CD4-positive, alpha-beta memory T cell (primary cell): ENCODE measurements at places on chromosomes 5 and 9.

GRCh38 chr9:134962065-134962972 is 44.6 kb upstream of the FCN1 start:
- no peak for DNase-seq

- no peak for DNase-seq
Observed at GRCh38 chr5:75185763-75186162, 50.9 kb downstream of the ANKRD31 start.

DNA sequence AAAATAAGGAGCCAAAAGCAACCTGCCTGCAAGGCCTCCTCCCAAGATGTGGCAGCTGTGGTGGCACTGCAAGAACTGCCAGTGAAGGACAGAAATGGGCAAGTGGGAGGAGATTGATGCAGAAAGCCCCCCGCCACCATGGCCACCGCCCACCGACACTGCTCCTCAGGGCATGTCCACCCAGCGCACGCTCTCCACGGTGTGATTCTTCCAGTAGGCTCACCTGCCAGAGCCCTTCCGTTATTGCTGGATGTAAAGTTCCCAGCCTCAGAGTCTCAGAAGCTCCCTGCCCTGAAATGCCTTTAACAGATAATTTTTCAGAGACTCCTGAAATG is 155.2 kb upstream of the PHYKPL start:
- no peak for DNase-seq

- no peak for DNase-seq
Observed at GRCh38 chr5:175113947-175114346, 330.0 kb downstream of the DRD1 start.

DNA sequence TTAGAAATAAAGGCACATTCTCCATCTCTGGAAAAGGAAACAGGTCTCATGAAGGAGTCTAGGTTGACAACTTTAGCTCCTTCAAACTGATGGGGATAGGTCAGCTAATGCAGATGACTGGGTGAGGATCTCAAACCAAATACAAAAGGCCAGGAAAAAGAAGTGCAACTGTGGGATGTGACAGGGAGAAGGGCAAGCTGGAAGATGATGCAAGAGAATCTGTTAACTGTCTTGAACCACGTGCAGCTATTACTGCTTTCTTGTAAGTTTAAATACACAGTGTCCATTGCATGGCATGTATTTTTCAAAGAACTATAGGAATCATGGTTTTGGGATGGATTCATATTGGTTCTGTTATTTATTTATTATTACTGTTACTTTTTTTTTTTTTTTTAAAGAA is 331.8 kb downstream of the NDUFS4 start:
- DNase-seq = no peak

- no peak for DNase-seq
Observed at GRCh38 chr9:108162664-108163063, 673.1 kb upstream of the KLF4 start.

GRCh38 chr5:113505181-113505580 is 8.3 kb upstream of the YTHDC2 start:
- no peak for DNase-seq

- DNase-seq = no peak
Observed at GRCh38 chr5:37685816-37686215, 154.0 kb downstream of the GDNF start.

DNA sequence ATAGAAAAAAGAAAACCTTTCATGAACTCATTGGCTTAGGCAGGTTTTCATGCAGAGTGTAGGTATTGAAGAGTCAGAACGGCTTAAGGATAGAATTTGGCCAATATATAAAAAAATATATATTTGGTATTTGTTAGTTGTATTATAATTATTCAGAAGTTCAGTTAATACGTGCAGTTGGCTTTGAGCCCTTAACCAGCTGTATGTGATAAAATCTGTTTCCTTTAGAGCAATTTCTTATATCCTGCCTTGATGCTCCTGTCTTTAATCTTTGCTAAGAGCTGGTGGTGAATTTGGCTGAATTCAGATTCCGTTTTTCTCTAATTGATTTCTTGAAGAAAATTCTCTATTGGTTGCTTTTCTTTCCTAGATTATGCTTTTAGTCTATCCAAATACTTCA is 3.7 kb downstream of the ANXA1 start:
- DNase-seq = no peak

DNA sequence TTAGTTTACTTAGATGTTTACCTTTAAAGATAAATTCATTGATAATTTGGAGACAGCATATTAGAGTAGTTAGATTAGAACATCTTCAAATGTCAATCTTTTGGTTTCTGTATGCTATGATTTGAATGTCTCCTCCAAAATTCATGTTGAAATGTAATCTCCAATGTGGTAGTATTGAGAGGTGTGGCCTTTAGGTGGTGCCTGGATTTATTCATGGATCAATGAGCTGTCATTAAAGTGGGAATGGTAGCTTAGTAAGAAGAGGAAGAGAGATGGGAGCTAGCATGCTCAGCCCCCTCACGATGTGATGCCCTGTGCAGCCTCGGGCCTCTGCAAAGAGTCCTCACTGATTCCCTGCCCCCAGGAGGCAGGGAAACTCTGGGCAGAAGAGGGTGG is 133.6 kb upstream of the TUT7 start:
- DNase-seq = no peak

DNA sequence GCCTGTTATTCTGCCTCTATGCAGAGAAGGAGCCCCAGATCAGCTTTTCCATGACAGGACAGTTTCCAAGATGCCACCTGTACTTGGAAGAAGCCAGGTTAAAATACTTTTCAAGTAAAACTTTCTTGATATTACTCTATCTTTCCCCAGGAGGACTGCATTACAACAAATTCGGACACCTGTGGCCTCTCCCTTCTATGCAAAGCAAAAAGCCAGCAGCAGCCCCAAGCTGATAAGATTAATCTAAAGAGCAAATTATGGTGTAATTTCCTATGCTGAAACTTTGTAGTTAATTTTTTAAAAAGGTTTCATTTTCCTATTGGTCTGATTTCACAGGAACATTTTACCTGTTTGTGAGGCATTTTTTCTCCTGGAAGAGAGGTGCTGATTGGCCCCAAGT is 301 bp upstream of the IL4 start:
- DNase-seq = no peak

DNA sequence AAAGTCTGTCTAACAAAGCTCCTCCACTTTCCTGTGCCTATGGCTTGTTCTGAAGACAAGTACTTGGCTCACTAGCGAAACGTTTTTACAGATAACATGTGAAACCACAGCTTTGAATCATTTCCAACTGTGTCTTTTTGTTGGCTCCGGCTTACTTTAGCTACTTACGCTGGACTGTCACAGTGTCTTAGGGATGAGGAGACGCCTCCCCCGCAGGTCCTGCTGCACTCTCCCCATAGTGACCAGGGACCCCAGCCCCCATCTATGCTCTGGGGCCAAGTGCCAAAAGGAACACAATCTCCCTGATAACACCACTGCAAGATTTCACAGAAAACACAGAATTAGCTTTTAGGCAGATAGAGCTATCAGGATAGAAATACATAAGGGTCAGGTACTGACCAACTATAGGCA is 219.1 kb downstream of the ADAMTS6 start:
- DNase-seq = no peak

DNA sequence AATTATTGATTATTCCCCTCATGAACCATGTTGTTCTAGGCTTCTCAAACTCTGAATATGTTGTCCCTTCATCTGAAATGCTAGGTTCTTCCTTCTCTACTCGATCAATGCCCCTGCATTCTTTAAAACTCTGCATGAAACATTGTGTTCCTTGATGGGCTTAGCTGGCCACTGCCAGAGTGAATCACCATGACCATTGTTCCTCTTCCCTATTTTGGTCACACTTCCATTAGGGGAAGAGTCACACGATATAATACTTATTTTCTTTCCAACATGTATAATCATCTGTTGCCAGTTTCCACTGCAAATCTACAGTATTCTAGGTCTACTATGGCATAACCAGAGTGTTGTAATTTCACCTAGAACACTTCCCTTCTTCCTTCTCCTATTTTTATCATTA is 247.9 kb downstream of the TRPM3 start:
- DNase-seq = no peak

- DNase-seq = no peak
Observed at GRCh38 chr5:143888912-143889311, 77.0 kb downstream of the HMHB1 start.

DNA sequence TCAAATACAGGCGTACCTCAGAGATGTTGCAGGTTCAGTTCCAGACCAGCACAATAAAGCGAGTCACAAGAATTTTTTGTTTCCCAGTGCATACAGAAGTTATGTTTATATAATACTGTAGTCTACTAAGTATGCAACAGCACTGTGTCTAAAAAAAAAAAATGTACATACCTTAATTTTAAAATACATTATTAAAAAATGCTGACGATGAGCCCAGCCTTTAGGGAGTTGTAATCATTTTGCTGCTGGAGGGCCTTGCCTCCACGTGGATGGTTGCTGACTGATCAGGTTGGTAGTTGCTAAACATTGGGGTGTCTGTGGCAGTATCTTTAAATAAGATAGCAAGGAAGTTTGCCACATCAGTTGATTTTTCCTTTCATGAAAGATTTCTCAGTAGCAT is 48.3 kb downstream of the TTC1 start:
- DNase-seq = no peak

GRCh38 chr5:38793099-38793498 is 52.7 kb upstream of the OSMR start:
- no peak for DNase-seq

- DNase-seq = no peak
Observed at GRCh38 chr9:32387256-32387655, 2.8 kb downstream of the ACO1 start.

DNA sequence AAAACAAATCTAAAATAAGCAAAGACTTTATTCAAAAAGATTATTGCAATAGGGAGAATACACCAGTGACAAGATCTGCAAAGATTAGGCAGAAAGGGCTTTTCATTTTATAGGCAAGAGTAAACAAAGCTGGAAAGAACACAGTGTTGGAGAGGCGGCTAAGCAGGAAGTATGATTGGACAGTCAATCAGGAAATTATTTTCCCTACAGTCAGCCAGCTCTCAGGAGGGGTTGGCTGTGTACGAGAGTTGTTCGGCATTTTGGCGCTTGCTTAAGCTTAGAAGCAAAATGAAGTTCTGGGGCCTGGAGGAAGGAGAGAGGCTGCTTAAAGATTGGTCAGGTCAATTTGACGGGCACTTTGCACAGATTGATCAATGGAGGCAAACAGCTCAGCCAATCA is 1030.5 kb downstream of the TLE4 start:
- DNase-seq = no peak

- no peak for DNase-seq
Observed at GRCh38 chr5:113201715-113202114, 225.1 kb downstream of the DCP2 start.

DNA sequence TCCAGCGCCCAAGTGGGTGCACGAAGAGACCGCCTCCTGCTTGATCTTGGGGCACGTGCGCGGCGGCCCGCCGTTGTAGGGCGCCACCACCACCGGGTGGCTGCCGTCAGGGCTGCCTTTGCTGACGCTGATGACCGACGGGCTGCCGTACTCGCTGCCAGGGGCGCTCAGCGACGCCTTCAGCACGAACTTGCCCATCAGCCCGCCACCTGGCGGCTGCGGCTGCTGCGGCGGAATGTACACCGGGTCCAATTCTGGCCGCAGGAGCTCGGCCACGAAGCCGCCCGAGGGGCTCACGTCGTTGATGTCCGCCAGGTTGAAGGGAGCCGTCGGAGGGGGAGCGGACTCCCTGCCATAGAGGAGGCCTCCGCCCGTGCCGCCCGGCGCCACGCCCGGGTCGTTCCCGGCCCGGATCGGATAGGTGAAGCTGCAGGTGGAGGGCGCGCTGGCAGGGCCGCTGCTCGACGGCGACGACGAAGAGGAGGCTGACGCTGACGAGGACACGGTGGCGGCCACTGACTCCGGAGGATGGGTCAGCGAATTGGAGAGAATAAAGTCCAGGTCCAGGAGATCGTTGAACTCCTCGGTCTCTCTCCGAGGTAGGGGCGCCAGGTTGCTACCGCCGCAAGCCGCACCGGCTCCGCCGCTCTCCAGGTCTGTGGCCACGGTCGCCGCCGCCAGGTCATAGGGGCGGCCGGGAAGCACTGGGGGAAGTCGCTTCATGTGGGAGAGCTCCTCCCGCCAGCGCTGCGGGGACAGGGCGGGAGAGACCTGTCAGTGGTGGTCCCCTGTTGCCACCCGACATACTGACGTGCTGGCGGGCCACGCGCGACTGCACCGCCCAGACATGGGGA is 1.8 kb downstream of the KLF4 start:
- no peak for DNase-seq
